ENCODE measurements at places on chromosomes 4 and X.

GRCh38 chrX:38634665-38635064, 73.3 kb downstream of the TSPAN7 start:
- no peak for ATAC-seq

- no peak for ATAC-seq
These were observed 33.5 kb upstream of the CHRNA9 start for GRCh38 chr4:40301603-40302002.

DNA sequence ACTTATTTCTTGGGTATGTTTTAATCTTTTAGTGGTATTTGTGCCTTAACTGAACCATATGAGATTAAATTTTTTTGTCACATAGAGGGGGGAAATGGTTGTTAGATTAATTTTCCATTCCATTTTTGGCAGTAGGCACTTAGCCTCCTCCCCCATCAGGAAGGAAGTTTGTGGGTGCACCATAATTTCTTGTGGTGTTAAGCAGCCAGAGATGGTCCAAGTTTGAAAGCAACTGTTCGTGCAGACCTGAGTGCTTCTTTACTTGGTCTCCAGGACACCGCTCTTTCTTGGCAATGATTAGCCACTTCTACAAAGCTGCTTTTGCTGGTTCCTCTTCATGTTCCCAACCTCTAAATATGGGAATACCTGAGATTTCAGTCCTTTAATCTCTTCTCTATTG, 92.7 kb upstream of the RPL34 start:
- no peak for ATAC-seq

- no peak for ATAC-seq
These were observed 20.2 kb upstream of the RBPJ start for GRCh38 chr4:26300314-26301307.

- no peak for ATAC-seq
These were observed 30.5 kb downstream of the CXCL8 start for GRCh38 chr4:73770917-73771316.

GRCh38 chr4:5804656-5805055, 88.2 kb downstream of the CRMP1 start:
- no peak for ATAC-seq

DNA sequence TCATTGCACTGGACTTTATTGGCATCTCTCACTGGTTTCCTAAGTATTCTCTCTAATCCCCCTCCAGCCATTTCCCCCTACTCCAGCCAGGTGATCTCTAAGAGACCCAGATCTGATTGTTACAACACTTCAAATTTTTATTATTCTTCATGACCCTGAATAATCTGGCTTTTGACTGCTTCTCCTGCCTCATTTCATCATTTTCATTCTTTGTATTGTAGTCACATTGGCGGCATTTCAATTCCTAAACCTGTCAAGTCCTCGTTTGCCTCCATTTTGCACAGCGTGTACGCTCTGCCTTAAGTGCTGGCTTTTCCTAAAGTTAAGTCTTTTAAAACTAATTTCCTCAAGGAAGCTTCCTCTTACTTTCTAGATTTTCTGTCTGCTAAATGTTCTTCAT, 31.6 kb downstream of the UBE2K start:
- no peak for ATAC-seq

GRCh38 chrX:44494357-44494756, 48.3 kb downstream of the FUNDC1 start:
- ATAC-seq = no peak

GRCh38 chrX:9340598-9341290, 124.1 kb upstream of the TBL1X start:
- ATAC-seq = peak; percentile 55

- no peak for ATAC-seq
These were observed 374.3 kb downstream of the IQCM start for GRCh38 chr4:149441338-149441737.

DNA sequence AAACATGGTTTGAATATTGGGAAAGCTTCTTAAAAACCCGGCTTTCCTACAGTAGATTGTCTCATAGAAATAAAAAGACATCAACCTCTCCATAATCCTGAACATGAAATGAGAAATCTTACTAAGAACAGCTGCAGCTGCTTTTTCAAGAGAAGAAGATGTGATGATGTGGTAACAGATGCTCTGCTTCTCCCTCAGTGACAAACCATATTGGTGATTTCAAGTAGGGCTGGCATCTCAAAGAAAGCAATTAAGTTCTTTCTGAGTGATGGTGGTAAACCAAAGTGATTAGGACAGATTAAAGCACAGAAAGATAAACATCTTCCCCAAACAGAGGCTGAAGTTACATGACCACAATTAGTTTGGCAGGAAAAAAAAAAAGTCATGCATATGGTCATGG, 1477.7 kb downstream of the RAPGEF2 start:
- no peak for ATAC-seq

- no peak for ATAC-seq
These were observed 520.5 kb upstream of the NR3C2 start for GRCh38 chr4:148962539-148963290.

DNA sequence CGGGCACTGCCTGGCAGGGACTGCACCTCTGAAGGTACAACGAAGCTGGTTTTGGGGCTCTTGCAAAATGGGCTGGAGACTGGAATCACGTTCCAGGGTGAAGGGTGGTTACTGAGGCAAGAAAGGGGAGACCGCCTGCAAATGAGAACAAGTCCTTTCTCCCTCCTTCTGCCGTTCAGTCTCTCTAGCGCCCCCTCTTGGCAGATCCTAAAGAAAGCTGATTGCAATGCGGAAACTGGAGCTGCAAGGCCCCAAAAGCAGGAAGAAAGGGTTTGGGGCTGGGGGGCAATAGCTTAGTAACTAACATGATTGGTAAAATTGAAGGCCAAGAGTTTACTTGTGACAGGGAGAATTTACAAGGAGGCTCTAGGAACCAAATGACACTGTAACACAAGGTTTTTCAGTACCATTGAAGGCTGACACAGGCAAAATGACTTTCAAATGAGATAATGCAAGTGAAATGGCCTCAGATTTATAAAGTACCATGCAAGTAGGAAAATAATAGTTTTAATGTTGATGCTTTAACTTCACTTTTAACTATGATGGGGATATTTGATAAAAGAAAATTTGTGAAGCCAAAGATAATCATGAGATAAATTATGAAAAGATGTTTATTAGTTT, 222.7 kb upstream of the HAND2 start:
- ATAC-seq = no peak

GRCh38 chr4:42416017-42416416, 18.7 kb downstream of the SHISA3 start:
- ATAC-seq = no peak

All from SK-N-SH treated with all-trans-retinoic acid at 6 μM for 48 hours (cell line).